Colonic mucosa (tissue), 4 donors: ENCODE measurements at places on chromosomes 4 and X. TPM values are rescaled to one million over a fixed set of nuclear protein-coding genes. Genes with fewer than 3 reads are reported as not detected.

GAGE1 gene
- not detected for total RNA-seq

GPR173 gene
- 0.47 TPM for total RNA-seq

YIPF7 gene
- total RNA-seq, result not detected

BST1 gene
- 12.4 TPM for total RNA-seq

SLC10A4 gene
- 0.35 TPM for total RNA-seq

ATG4A gene
- total RNA-seq, result 19.0 TPM

PDCL2 gene
- not detected for total RNA-seq

DNA sequence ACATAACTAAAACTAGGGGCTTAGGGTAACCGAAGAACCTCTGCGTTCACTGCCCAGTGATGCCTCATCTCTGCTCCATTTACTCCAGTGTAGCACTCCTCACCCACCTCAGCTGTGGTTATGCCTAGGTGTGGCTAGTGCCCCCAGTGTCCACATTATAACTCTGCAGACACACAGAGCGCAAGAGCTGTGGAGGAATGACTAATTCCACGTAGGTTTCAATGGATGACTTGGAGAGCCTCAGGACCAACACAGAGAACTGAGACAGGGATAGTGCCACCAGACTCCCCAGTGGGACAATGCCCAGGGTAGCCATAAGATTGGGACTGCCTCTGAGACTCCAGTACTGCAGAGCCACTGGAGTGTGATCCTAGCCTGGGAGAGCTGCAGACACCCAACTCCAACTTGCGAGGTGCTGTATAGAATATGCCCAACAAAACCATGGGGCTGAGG, 542.4 kb upstream of the DIPK2B start:
- H3K36me3 ChIP-seq, result no peaks in the 10 kb centered on the region
- no peak overlapping the region for H3K27ac ChIP-seq
- DNase-seq, result no peak
- no peaks in the 10 kb centered on the region for H3K27me3 ChIP-seq
- H3K4me1 ChIP-seq, result no peaks in the 10 kb centered on the region

- H3K4me1 ChIP-seq, result no peaks in the 10 kb centered on the region
- no peak overlapping the region for H3K27ac ChIP-seq
- DNase-seq, result no peak
- H3K27me3 ChIP-seq, result no peaks in the 10 kb centered on the region
- H3K36me3 ChIP-seq, result no peaks in the 10 kb centered on the region
- no peak overlapping the region for H3K4me3 ChIP-seq
These were observed 83.8 kb downstream of the DOCK11 start for GRCh38 chrX:118579417-118579816.

DNA sequence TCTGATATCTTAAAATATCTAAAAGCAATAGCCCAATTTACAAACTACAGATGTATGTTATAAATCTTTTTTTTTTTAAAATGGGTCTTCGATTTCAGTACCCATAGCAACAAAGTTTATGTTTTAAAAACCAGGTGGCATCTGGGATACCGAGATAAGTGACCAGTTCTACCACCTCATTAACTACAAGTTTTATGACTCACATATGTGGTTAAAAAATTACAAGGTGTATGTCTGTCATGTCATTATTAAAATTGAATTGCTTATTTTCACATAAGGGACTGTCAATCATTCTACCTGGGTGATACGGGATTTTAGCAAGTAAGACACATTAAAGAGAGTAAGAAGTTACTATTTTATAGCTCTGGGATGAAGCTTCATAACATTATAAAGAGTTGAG, 192.0 kb upstream of the ETNPPL start:
- DNase-seq, result no peak
- H3K27ac ChIP-seq, result no peak overlapping the region
- H3K4me1 ChIP-seq, result peaks cover 3% of the 10 kb centered on the region
- H3K27me3 ChIP-seq, result no peaks in the 10 kb centered on the region

GRCh38 chrX:94051926-94052325, 377.9 kb downstream of the FAM133A start:
- H3K27ac ChIP-seq, result no peak overlapping the region
- no peak for DNase-seq
- H3K36me3 ChIP-seq, result no peaks in the 10 kb centered on the region
- H3K27me3 ChIP-seq, result no peaks in the 10 kb centered on the region

DNA sequence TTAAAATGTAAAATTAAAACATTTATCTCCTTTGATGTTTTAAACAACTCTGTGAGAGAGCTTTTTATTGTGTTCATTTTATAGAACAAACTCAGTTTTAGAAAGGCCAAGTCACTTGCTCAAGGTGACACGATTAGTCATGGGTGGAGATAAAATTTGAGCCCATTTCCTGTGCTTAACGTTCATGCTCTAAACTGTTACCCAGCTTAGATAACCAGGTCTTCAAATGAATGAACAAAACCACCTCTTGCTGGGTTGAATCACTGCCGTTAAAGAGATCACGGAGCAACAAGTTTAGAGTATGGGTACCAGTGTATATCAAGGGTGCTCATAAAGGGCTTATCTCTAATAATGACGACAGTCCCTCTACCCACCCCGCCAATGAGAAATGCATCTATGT, 10.2 kb upstream of the CASK start:
- H3K27ac ChIP-seq, result no peak overlapping the region
- H3K4me1 ChIP-seq, result no peaks in the 10 kb centered on the region
- H3K36me3 ChIP-seq, result no peaks in the 10 kb centered on the region
- H3K4me3 ChIP-seq, result no peak overlapping the region
- no peaks in the 10 kb centered on the region for H3K27me3 ChIP-seq

DNA sequence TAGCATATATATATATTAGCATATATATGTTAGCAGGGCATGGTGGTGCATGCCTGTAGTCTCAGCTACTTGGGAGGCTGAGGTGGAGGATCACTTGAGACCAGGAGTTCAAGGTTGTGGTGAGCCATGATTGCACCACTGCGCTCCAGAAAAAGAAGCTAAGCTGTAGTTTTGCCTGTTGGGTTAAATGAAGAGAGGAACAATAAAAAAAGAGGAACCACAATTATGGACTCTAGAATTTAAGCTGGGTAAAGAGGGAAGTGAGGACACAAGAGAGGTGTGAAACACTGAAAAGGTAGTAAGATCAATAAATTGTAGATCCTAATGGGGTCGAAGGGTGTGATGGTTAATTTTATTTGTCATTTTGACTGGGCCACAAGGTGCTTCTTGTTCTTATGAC, 40.5 kb upstream of the HSD17B10 start:
- no peaks in the 10 kb centered on the region for H3K27me3 ChIP-seq
- H3K36me3 ChIP-seq, result no peaks in the 10 kb centered on the region
- no peaks in the 10 kb centered on the region for H3K4me1 ChIP-seq

DNA sequence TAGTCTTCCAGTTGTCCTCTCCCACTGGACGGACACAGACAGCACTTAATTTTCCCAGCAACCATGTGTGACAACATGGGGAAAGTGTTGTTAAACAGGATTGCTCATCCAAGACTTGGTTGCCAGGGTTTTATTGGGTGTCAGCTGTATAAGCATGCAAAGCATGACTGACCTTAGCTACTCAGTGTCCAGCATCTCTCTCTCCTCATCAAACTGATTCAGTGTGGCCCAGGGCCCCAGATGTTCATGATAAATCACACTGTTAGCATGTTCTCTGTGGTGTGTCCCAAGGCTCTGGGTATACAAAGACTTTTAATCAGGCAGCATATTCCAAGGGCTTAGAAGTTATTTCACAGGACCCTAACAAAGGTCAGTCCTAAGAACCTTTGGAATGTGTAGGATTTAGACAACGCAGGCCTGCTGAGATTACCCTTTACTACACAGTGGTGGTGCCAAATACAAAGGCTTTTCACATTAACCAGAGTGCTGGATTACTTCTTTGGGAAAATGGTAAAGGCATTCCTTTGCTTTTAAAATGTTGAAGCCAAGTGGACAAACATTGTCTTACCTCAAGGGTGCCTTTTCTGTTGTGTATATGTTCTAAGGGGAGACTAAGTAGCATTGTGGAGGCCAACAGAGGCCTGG, 213.3 kb downstream of the GLUD2 start:
- no peak overlapping the region for H3K4me3 ChIP-seq
- no peak overlapping the region for H3K27ac ChIP-seq
- no peaks in the 10 kb centered on the region for H3K4me1 ChIP-seq
- H3K36me3 ChIP-seq, result no peaks in the 10 kb centered on the region
- no peak for DNase-seq

GRCh38 chr4:1616557-1616930, 67.6 kb downstream of the FAM53A start:
- H3K4me1 ChIP-seq, result no peaks in the 10 kb centered on the region
- H3K27ac ChIP-seq, result no peak overlapping the region
- H3K27me3 ChIP-seq, result no peaks in the 10 kb centered on the region
- H3K36me3 ChIP-seq, result no peaks in the 10 kb centered on the region

DNA sequence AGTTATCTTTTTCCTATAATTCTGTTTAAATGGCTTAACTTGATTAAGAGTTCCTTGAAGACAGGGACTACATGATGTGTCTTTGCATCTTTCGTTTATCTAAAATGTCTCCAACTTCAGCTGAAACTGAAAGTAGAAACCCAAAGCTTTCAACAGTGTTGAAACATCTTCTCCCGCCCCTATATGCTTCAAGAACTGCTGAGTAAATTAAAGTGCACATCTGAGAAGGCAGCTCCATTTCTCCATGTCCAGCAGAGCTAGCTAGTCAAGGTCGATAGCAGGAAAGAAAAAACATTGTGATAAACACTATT, 185.7 kb upstream of the TBL1X start:
- H3K27ac ChIP-seq, result no peak overlapping the region
- no peaks in the 10 kb centered on the region for H3K27me3 ChIP-seq
- no peaks in the 10 kb centered on the region for H3K36me3 ChIP-seq
- H3K4me1 ChIP-seq, result no peaks in the 10 kb centered on the region
- no peak for DNase-seq

DNA sequence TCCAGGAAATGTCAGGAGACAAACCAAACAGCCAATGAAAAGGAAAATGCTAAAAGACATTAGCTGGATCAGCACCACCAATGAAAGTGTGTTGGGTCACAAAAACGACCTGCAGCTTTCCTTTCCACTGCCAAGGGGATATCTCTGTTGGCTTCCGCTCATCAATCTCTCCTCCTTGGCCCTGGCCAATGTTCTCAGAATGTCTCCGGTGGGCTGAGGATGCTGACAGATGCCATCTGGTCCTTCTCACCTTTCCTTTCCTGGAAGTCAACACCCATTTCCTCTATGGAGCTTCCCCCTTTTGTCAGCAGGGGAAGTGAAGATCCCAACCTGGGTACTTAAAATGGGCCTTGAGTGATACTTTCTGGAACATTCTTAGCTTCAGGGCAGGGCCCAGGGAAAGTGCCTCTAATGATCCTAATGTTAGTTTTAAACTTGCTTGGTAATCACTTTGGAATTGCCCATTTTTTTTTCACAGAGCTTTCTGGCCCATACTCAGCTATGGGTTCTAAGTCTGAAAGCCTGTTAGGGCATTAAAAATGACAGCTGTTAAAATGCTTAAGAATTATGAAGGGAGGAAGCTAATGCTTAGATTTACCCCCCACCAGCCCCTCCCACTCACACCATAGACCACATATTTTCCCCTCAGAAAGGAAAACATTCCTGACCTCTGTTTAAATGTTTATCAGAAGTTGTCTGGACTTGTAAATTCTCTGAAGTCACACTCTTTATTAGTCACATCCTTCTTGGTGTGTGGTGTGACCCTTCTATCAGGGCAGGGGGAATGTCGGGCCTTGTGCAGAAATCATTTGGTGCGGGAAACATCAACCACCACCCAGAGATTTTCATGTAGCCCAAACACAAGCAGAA, 29.2 kb downstream of the IGFBP7 start:
- H3K36me3 ChIP-seq, result no peaks in the 10 kb centered on the region
- no peaks in the 10 kb centered on the region for H3K4me1 ChIP-seq
- DNase-seq, result no peak
- H3K27me3 ChIP-seq, result no peaks in the 10 kb centered on the region

DNA sequence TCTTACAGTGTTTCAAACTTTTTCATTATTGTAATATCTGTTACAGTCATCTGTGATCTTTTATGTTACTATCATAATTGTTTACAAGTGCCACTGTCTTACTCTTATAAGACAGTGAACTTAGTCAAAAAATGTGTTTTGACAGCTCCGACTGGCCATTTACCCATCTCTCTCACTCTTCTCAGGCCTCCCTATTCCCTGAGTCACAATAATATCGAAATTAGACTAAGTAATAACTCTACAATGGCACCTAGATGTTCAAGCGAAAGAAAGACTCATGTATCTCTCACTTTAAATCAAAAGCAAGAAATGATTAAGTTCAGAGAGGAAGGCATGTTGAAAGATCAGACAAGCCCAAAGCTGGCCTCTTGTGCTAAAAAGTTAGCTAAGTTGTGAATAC, 184.2 kb downstream of the CDS1 start:
- H3K4me1 ChIP-seq, result no peaks in the 10 kb centered on the region
- H3K4me3 ChIP-seq, result no peak overlapping the region
- no peaks in the 10 kb centered on the region for H3K27me3 ChIP-seq
- no peak for DNase-seq
